ENCODE measurements at places on chromosomes 3 and 15. TPM values are rescaled to one million over a fixed set of nuclear protein-coding genes. Genes with fewer than 3 reads are reported as not detected.

Gene POMGNT2
- total RNA-seq = 8.0 TPM

DNA sequence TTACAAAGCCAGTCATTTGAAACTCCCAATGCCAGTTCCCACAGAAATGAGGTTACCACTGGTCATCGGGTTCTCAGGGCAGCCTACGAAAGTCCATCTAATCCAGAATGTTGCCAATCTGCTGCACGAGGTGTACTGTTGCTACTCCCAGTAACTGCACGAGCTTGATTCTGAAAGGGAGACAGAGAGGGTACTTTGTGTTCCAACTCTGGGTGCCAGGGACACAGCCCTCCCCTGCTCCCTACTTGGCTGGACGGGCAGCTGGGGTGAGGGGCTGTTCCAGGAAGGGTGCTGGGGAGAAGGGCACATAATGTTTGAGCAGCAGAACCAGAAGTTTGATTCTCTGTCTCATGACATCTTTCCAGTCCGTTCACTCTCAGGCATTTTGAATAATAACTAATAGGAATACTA, 27.1 kb upstream of the OSBPL11 start:
- H3K36me3 ChIP-seq = no peaks in the 10 kb centered on the region
- no peaks in the 10 kb centered on the region for H3K4me1 ChIP-seq
- H3K27ac ChIP-seq = no peak overlapping the region

DNA sequence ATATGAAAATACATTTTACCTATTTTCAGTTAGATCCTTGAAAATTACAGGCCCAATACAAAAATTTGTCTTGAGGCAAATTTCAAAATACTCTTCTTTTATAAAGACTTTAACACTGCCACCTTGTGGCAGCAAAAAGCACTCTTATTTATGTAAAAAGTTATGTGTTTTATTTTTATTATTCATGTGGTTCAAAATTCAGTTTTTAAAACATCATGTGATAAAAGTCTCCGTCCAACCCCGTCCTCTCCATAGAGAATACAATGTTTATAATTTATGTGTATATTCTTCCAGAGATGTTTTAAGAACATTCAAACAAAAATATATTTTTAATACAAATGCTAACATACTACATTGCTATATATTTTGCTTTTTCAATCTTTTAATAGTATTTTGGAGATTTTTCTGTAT, 36.9 kb upstream of the TRIM59 start:
- no peak overlapping the region for H3K4me3 ChIP-seq
- peaks cover 5% of the 10 kb centered on the region for H3K4me1 ChIP-seq
- DNase-seq = peak; percentile 14
- H3K27ac ChIP-seq = no peak overlapping the region
- peaks cover 7% of the 10 kb centered on the region for H3K27me3 ChIP-seq
- no peaks in the 10 kb centered on the region for H3K36me3 ChIP-seq

Gene PAK6
- total RNA-seq = not detected

DNA sequence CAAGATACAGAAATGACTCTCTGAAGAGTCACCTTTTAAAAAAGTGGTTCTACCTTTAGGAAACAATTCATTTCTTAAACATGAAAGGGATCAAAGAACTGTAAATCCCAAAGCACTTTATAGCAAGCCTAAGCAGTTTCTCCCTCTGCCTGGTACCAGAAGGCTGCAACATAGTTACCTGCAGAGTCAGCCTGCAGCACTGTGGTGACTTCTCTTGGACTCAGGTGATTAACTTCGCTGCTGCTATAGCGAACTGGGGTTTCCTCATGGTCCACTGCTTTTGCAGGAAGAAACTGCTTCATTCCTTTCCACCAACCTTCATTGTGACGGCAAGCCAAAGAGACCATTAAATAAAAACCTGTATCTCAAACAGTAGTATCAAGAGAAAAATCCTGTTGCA, 37.3 kb downstream of the ST3GAL6 start:
- no peak for DNase-seq
- no peak overlapping the region for H3K4me3 ChIP-seq
- H3K27me3 ChIP-seq = no peaks in the 10 kb centered on the region
- peaks cover 2% of the 10 kb centered on the region for H3K36me3 ChIP-seq
- H3K4me1 ChIP-seq = no peaks in the 10 kb centered on the region
